Ovary (tissue), 10 donors: ENCODE measurements at places on chromosomes 3 and 15.

DNA sequence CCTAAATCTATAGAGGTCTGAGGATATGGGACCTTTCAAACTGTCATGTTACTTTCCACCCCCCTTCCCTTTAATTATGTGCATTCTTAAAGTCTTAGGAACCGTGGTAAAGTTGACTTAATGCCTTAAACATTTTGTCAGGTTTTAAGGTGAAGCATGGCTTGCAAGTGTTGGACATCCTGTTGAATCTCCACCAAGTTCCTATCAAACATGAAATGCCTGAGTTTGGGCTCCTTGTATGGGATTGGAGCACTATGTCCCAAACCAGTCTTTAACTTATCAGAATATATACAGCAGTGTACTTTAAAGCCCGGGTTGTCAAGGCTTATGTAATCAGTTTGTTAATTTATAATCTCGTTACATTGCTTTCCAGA lies 1.1 kb downstream of the SNRK start:
- DNase-seq: no peak

GRCh38 chr15:41116116-41116961 lies at the start of gene INO80:
TSS of gene INO80 (minus strand) at chr15:41116280. CDS start at chr15:41096310, 19,970 bp downstream.
- DNase-seq: peak; percentile 99

DNA sequence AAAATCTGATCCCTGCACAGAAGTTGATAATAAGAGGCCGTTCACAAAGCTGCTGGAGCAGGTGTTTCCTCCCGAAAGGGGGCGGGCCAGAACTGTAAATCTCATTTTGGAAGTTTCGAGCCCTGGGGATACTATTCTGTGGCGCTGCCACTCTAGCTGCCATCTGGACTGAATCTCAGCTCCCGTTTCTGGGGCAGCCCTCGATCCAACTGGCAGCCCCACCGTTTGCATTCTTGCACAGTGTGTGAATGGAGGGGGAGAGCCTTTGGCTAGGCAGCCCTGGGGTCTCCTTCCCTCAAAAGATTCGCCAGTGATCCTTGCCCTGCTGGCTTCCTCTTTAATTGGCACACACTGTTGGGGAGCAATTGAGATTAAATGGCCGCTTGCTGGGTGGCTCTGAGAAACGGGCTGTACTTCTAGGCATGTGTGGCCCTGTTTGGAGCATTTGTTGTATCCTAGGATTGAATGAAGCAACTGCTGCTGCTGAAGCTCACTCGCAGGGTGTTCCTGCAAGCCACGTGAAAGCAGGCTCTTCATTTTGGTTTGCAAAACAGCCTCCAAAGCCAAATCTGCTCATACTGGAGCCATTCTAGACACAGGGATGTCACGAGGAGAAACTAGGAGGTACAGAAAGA lies 57.2 kb upstream of the TOPAZ1 start:
- no peak for DNase-seq

GRCh38 chr3:138374573-138375134 lies 26.3 kb downstream of the MRAS start:
- no peak for DNase-seq

DNA sequence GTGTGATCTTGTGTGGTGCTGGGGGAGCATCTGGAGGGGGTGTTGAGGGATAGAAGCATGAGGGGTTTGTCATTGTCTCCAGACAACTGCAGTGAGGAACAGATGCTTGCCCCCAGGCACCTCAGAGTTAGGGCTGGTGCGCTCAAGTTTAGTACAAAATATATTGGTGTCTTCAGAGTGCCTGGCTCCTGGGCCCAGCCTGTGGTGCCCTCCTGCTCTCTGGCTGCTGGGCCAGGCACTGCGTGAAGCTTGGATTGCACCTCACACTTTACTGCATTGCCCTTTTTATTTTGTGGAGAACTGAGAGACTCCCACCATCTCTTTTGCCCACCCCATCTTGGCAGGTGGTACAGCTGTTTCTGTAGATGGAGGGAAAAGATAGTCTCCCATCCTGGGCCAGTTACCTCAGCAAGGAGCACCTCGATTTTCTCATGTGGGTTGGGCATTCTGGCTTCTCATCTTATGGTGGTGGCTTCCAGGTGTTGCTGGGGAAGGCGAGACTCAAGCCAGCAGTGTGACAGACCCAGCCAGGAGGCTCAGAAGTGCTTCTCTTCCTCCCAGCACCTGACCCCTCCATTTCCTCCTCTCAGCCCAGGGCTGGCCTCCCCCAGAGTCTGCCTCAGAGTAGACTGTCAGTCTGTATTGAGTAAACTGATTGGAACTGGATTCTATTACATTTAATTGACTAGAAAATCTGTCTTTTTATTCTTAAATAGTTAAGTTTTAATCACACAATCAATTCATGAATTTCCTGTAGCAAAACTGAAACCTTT lies 140.5 kb downstream of the DNAJB8 start:
- DNase-seq: no peak

- DNase-seq: no peak
Observed at GRCh38 chr3:24237971-24238706, 256.5 kb downstream of the THRB start.

DNA sequence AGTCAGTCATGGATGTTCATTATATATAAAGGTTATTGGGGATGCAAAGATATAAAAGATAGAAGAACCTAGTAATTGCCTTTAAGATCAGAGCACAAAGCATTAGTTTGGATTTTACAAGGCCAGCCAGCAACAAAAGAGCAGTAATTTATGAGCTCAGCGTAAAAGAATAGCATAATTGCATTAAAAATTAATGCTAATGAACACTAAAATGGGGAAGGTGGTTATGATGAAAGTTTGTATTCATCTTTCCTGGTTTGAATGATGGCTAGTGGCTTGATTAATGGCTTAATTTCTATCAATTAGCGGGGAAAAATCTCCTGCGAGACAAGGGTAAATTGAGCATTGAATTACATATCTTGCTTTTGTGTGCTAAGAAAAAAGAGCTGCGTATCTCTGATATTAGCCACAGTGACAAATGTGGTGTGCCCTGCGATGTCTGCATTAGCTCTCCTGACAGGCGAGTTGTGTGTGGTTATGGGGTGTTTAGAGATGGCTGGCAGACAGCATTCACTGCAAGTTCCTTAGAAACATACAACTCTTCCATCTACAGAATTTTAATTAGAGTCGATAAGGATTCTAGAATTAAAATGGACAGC lies 42.8 kb upstream of the MLF1 start:
- DNase-seq: no peak

GRCh38 chr3:124360155-124360554 lies 368.2 kb upstream of the ROPN1 start:
- no peak for DNase-seq

DNA sequence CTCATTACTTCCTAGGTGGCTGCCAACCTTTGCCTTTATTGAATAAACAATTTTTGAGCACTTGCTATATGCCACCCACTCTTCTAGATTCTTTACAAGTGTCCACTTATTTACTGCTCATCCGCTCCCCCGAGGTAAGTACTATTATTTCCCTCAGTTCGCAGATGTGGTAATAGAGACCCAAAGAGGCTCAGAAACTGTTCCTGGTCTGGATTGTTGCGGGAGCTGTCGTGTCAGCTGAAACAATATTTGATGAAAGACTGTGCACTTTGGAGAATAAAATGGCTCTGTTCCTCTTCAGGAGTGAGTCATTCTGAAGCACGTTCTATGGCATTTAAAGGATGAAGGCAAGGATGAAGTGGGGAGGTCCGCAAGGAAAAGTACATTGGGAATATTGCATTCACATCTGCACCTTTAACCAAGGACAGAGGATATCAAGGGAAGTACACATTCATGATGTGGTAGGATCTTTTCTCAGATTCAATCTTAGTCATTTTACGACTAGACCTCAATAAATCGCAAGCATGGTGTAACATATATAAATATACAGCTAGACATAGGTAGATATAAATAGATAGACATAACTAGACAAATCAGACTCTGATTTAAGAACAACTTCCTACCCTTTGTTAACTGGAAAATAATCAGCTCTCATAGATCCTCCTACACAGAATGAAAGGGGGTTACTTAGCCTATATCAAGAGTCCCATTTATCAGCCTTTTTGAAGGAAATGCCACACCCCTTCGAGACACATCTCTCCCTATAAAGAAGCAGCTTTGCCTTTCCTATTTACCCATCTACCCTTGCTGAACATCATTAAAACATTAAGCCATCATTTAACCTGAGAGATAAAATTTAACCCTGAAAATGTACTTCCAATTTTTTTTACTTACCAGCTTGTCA lies 70.3 kb downstream of the RORA start:
- DNase-seq: no peak

GRCh38 chr3:180433152-180433551 lies 168.8 kb upstream of the TTC14 start:
- DNase-seq: no peak

DNA sequence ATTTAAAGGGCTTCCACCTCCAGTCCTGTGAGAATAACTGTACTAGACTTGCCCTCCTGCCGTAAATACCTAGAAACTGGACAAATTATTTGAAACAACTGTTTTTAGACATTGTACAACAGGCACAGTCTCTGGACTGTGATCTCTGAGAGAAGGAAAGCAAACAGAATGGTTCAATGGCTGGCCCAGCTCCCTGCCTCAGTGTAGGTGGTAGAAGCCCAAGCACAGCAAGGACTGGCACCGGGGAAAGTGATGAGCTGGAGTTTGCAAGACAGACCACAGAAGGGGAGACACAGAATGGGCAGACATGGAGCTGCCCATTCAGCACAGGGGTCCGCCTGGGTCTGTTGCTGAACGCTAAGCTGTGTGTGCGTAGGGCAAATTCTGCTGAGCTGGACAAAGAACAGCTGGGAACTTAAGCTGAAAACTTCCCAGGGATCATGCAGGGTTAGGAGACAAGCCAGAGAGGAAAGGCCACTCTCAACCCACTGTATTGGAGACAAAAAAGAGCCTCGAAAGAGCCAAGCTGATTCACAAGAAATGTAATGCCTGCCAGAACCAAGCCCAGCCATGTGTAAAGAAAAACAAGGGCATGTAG lies 52.6 kb upstream of the SEC61A1 start:
- DNase-seq: no peak

DNA sequence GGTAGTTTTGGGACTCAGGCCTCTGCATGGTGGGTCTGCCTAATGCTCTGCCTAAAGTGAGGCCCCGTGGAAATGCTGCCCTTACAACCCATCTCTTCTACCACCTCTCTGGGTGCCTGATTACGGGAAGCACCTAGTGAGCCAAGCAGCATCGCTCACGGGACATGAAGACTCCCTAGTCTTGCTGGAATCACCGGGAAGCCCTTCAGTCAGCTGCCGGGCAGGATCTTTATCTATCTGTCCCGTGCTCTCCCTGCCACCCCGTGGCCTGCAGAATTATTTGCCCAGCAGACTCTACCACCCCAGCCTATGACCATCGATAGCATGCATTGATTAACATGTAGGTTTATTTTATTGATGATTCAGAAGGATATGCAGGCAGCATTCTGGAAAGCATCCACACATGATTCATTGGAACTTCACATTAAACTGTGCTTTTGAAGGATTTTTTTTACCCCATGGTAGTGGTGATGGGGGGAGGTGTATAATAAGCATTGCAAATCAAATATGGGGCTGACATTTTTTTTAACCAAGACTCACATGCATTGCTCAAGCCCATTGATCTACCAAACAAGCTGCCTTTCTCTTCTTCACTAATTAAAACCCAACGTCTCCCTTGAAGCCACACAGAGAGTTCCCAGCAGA lies 63.1 kb downstream of the ATP2B2 start:
- DNase-seq: no peak

- peak; percentile 81 for DNase-seq
Observed at GRCh38 chr15:59437817-59438624, at the start of gene FAM81A. TSS of gene FAM81A (plus strand) at chr15:59438186. CDS start at chr15:59458627, 20,441 bp downstream.

DNA sequence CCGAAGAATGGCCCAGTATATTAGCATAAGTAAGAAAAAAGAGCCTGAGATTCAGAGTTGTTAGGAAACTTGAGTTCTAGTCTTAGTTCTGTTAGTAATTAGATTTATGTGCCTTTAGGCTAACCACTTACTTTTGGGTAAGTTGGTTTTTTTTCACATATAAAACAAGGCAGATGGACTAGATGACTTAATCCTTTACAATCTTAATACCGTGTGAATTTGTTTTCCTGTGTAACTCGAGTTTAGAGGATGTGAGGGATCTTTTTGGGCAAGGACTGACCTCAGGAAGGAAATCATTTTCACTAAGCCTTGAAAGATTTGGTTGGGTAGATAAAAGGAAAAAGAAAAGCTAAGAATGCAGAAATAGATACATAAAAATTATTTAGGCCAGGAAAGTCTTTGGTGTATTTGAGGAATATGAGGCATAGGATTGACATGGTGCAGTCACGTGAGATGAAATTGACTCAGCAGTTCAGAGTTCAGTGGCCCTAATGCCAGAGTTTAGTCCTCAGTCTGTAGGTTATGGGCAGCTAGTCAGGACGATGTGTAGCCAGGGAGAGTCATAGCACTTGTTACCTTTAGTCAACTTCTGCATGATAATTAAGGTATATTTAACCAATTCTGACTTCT lies 34.6 kb downstream of the PAK2 start:
- DNase-seq: no peak

DNA sequence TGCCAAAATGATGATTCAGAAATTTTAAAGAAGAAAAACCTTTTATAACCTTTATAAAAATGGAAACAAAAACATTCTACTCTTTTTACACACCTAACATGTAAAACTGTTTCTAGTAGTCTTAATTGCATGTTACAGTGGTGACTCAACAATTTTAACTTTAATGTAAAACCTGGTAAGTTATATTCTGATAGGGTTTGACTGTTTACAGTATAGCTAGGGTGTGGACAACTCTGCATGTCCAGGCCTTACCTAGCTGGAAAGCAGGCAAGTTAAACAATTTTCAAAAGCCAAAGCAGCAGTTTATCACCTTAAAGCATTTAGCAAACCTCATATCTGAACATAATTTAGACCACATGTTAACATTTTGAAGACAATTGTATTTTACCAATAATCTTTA lies 328.5 kb downstream of the NEK10 start:
- DNase-seq: no peak

DNA sequence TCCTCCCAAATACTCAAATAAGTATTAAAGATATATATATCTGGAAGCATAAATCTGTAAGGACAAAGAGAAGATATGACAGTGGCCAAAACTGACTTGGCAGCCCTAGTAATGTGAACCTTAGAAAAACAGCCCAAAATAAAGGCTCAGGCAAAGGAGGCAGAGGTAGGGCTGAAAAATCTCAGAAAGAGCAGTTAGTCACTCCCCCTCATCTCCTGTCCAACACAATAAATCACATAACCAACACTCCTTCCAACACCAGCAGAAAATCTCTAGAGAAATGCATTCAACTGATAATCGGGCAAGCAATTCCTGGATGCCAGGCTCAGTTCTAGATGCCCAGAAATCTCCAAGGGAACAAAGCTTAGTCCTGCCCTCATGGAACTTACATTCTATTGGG lies 22.1 kb upstream of the CHRM5 start:
- no peak for DNase-seq

GRCh38 chr3:124558991-124559845 lies 171.0 kb upstream of the UMPS start:
- peak; percentile 72 for DNase-seq

- no peak for DNase-seq
Observed at GRCh38 chr3:78823859-78824258, 943.9 kb downstream of the ROBO1 start.

DNA sequence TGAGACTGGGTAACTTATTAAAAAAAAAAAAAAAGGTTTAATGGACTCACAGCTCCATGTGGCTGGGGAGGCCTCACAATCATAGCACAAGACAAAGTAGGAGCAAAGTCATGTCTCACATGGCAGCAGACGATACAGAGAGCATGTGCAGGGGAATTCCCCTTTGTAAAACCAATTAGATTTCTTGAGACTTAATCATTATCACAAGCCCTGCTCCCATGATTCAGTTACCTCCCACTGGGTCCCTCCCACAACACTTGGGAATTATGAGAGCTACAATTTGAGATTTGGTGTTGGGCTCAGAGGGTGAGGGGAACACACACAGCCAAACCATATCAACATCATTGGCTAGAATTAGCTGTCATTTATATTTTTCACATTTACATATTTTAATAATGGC lies 221.0 kb downstream of the RSRC1 start:
- no peak for DNase-seq
